ENCODE measurements at places on chromosomes 2 and 18.

DNA sequence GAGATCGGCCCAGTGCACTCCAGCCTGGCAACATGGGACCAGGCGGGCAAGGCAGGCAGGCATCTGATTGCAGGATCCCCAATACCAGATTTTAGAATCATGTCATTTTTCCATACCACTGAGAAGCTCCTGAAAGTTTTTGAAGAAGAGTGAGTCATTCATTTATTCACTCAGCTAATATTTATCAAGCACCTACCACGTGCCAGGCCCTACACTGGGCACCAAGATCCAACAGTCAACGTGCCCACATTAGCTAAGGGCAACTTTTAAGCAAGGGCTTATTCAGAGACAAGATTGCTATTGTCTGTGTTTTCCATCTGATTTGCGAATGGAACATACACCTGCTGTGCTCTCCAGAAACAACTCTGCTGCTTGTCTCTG, 126.8 kb upstream of the LGALSL start:
- no peak for DNase-seq

- peak; percentile 12 for DNase-seq
Observed at GRCh38 chr2:199315299-199316179, 142.2 kb downstream of the SATB2 start.

DNA sequence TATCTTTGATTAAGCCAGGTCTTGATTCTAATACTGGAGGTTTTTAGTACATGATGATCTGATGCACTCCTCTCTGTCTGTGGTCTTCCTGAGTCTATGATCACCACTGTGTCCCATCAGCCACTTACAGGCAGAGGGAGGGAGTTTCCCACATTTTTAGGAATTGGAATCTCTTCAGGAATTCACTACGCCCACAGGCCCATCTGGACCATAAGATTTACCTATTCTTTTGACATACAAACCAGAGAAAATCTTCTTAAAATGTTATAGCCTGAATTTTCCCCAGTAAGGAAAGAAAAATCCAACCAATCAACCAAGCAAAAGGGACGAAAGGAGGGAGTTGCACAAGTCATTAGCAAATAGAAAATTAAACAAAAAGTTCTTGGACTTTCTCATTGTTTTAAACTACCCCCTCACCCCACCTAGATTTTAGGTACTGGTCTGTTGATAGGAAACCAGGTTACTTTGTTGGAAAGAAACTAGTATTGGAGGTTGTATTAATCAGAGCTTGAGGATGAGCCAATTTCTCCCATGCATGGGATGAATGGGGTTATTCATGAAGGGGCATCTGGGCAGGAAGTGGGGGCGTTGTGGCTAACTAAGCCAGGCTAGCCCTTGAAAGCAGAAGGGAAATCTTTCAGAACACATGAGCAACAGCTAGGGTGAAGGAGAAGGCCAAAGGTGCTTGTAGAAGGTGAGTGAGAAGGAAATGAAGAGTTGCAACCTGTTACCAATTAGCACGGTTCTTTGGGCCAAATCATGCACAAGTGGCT, 328.2 kb upstream of the MEX3C start:
- no peak for DNase-seq

GRCh38 chr2:206259376-206260187, 14.9 kb upstream of the ZDBF2 start:
- no peak for DNase-seq

DNA sequence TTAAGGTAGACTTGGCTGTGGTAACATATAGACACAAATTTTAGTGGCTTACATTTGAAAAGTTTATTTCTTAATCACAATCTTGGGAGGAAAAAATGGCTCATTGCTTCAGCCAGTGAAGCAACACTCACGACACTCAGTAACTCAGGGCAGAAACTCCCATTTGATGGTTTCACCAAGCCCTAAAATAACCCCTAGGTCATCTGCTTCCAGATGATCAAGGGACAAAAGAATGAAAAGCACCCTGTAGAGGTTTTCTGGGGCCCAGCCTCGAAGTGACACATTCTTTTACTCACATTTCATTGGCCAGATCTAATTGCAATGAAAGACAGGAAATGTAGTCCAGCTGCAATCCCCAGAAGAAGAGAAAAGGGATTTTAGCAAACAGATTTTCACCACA, 275.9 kb downstream of the TMX3 start:
- no peak for DNase-seq

GRCh38 chr2:181658444-181658843, 1.5 kb upstream of the CERKL start:
- no peak for DNase-seq

DNA sequence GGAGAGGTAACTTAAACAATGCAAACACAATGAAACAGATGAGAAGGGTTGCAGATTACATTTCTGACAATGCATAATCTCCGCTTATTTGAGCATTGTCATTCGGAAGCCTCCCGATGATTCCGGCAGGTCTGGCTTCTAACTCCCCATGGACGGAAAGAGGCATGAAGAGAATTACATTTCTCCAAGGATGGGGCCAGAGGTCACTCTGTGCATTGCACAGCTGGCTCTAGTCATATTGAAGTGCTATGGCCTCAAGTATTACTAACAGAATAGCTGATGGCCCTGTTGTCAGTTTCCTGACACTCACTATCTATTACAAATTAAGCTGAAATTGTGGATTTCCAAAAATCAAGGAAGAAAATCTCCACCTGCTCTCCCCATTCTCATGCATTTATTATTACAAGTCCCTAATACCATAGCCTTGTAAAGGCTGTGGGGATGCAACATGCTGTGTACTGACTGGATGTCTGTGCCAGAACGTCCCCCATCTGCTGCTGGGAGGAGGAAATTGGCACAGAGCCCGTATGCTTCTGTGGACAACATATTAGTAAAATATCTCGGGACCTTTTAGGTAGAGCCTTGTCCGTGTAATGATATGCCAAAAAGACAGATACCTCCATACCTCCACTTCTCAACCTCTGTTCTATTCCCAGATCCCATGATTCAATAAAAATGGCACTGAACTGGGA, 168.1 kb downstream of the SETBP1 start:
- DNase-seq = no peak

GRCh38 chr2:72148837-72149555, 1.3 kb upstream of the CYP26B1 start:
- no peak for DNase-seq

- DNase-seq = no peak
Observed at GRCh38 chr2:45892425-45892745, 240.9 kb downstream of the PRKCE start.

GRCh38 chr2:226652369-226652768, 147.3 kb downstream of the IRS1 start:
- DNase-seq = peak; percentile 8

DNA sequence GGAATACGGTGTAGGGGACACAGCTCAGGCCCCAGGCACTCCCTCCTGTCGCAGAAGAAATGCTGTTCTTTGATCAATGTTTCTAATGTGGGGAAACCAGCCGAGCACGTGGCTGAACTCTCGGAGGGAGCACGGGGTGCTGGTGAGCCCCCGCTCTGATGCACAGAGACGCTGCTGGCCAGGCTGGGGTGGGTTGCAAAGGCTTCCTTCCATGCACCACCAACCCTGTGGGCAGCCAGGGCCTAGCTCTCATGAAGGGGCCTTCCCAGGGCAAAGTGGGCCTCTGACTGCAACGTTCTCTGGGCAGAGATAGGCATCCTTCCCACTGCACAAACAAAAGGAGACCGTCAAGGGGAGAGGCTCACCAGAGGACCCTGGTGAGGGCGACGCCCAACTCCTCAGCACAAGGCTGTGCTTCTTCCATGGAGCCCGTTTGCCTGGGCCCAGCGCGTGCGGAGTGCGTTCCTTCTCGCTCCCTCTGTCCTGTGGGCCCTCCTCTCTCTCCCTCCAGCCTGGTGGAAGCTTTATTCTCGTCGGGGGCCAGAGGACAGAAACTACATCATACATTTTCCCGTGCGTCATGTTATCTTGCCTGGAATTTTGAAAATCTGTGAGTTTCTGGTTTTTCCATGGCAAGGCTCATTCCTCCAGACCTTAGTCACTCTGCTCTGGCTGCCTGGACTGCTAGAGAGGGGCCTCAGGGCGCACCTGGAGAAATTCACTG, 61.1 kb upstream of the SP3 start:
- no peak for DNase-seq

GRCh38 chr2:23547725-23548124, 162.7 kb downstream of the KLHL29 start:
- no peak for DNase-seq

- no peak for DNase-seq
Observed at GRCh38 chr2:133607679-133608078, 39.4 kb upstream of the NCKAP5 start.

- no peak for DNase-seq
Observed at GRCh38 chr2:174873471-174873870, 109.2 kb upstream of the CHRNA1 start.

DNA sequence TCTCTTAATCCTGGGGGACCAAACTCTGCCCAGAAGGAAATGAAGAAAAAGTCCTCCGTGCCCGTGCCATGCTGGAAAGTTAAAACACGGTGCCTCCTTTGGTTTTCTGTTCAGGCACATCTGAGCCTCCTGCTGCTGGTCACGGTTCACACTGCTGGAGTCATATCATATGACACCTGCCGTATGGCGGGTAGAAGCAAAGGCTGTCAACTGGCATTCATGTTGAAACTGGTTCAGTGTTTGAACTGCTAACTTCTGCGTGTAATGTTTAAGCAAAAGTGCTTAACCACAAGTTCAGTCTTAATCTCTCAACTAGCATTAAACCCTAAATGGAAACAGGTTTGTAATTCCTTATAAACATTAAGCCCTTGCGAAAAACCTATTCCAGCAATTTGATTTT, 3.1 kb downstream of the STK39 start:
- peak; percentile 85 for DNase-seq

DNA sequence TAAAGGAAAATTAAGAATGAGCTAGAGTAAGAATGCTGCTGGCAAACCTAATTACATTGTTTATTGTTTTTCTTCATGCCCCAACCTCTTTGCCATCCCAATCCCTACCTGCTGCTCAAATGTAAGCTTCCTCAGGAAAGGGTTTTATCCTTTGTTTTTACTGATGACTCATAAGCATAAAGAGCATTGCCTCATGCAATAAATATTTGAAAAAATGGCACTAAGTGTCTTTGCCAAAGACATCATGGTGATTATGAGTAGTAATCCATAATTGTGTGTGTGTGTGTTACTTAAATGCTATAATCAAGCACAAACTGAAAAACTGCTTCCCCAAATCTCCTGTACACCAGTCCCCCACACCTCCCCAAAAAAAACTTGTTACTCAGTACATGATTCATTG, 53.4 kb downstream of the DNER start:
- no peak for DNase-seq

DNA sequence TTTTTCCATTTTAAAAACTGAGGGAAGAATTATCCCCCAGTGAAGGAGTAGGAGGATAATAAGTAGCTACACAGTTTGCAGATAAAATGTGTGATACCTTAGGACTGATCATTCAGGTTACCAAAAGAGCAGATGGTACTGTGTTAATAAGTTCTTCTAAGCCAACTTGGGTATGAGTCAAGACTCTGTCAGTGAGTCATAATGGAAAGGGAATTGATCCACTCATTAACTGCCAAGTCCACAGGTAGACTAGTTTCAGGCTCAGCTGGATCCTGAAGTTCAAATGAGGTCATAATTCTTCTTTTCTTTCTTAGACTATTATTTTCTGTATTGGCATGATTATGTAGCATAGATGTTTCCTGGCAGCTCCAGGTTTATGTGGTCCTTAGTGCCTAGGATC, 142.4 kb upstream of the ALPP start:
- no peak for DNase-seq

DNA sequence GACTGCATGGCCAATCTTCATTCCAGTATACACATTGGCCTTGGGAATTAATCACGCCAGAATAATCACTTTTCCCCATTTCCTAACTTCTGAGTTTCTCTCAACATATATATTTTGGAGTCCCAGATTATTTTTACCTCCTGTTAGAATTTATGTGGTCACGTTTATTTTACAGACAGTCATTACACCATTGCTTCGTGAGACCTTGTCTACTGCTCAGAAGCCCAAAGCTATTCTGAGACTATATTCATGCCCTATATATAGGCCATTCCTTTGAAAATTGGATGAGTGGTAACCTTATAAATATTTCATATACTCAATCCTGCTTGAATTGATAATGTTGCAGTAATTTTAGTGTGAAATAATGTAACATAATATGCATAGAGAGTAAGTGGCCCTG, 610.0 kb upstream of the CDH2 start:
- DNase-seq = no peak

All from activated naive CD4-positive, alpha-beta T cell treated with anti-CD3 and anti-CD28 coated beads for 36 hours (primary cell).